GM03348 (cell line): ENCODE measurements at places on chromosomes 1 and 21.

GRCh38 chr1:24572301-24572700 lies 16.4 kb downstream of the NCMAP start:
- DNase-seq, result no peak

- no peak for DNase-seq
Observed at GRCh38 chr1:12174924-12175810, 8.4 kb downstream of the TNFRSF1B start.

DNA sequence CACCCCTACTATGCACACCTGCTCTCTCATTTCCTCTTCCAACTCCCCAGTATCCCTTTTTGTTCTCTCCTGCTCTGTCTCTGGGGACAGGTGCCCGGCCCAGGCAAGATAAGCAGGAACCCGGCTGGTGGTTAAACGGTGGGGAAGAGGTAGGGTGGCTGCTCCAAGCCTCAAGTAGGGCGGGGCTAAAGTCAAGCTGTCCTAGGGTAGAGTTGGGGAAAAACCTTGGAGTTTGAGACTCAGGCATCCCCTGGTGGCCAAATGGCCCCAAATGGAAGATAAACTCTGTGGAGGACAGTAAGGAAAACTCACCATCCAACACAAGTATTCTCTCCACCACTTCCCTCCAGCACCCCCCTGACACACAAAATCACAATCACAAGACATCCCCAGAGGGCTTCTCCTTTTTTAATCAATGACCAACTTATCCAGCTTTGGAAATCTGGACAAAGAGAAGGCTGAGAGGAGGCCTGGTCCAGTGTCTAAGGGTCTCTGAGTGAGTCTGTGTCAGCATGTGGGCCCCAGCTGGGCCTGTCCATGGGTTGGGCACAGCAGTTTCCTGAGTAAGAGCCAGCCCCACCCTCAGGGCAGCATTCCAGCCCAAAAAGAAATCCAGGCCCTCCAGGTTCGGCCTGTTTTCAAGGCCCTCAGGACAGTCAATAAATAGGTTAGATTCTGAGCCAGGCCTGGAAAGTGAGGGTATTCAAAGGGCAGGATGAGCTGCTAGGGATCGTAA lies 9.8 kb downstream of the POMGNT1 start:
- peak; percentile 61 for DNase-seq

DNA sequence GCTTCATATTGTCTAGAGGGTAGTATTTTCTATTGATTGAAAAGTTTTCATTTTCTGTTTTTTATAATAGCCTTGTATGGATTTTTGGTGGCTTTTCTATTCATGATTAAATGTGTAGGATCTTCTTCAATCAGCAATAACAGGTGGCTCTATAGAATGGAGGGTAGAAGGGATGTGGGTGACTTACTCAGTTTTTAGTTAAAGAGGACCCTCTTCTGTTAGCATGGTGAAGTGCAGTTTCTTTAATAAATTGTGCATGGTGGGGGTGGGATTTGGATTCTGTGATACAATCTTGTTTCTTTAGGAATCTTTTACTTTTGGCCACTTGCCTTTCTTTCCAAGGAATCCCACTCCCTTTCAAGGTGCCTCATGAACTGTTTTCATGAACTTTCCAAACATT lies 64.7 kb downstream of the SLC35A3 start:
- DNase-seq, result peak; percentile 31

GRCh38 chr21:26061437-26061836 lies 109.1 kb downstream of the APP start:
- no peak for DNase-seq

DNA sequence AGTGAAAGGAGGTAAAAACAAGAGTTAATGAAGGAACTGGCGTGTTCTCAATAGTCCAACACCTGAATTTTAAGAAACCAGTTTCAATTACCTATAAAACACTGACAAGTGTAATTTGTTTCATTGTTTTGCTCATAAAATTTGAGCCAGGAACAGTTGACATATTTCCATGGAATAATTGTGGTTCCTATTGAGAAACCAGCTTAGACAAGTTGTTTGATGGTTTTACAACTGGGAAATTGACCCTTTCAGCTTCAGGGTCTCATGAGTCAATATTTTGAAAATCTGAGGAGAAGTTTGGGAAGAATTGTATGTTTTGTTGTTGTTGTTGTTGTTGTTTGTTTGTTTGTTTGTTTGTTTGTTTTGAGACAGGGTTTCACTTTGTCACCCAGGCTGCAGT lies 69.1 kb upstream of the GADD45A start:
- no peak for DNase-seq

- peak; percentile 58 for DNase-seq
Observed at GRCh38 chr1:19044975-19045831, 88.7 kb upstream of the IFFO2 start.

DNA sequence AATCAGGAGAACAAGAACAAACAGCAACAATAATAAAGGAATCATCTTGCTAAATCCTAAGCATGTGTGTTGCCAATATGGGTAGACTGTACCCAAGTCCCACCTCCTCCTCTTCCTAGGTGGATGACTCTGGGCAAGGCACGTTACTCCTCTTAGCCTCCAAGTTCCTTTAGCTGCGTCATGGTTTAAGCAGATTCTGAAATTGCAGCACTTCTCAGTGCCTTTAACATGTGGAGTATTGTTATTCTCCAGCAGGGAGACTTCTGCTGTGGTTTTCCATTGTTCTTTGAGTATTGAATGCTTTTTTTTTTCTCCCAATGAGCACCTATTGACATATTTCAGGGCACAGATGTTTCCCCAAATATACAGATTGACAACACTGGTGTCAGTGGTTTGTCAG lies 15.5 kb downstream of the ARHGEF10L start:
- DNase-seq, result no peak

DNA sequence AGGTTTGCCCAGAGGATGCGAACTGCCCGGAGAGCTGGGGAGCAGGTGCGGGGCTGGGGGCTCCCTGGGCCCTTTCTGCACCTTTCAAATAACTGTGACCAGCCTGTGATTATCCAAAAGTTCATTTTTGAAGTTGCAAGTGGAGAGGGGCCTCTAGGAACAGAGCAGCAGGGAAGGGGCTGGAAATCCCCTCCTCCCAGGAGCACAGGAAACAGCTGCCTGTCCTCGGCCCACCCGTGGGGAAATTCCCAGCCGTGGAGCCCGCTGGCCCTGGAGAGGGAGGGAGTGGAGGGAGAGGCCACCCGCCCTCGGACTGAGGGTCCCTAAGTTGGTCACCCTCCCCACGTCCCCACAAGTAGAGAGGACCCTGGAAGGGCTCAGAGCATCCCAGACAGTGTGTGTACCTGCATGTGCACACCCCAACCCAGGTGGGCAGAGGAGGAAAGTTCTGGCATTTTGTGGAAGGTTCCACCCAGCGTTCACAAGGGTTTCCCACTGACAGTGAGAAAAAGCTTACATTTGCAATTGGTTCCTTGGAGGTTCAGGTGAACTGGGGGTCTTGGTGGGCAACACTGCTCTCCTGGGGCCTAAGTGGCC lies 1.2 kb upstream of the TNFRSF4 start:
- DNase-seq, result no peak

GRCh38 chr1:15808955-15809354 lies 1.5 kb upstream of the UQCRHL start:
- no peak for DNase-seq

DNA sequence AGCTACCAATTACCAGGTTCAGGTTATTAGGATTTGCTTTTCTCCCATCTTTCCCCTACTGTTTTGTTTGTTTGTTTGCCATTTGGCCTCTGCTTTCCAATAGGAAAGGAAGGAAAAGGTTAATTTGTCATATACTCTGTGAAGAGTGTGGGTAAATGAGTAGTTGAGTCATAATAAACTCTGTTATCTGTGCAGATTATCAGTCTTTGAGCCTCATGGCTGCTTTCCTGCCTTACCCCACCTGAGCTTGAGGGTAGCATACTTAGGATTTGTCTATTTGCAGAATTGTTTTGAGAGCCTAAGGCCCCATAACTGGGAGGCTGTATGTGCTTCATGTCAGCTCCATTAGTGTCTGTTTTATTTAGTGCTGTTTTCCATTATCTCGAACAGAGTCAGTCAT lies 32.9 kb upstream of the SNX27 start:
- no peak for DNase-seq

DNA sequence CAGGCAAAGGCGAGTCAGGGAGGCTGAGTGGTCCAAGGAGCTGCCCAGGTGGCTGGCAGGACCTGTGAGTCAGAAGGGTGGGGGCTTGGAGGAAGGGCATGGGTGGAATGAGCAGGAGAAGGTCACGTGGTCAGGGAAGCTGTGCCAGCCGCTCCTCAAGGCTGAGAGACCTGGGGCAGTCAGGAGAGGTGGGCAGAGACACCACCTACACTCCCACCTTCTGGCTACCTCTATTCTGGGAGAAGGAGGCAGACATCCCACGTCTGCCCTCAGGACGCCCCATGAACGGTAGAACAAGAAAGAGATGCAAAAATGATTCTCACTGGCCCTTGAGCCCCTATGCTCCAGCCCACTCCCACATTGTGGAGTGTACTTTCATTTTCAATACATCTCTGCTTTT lies 151.8 kb upstream of the RAB4A start:
- DNase-seq, result no peak

DNA sequence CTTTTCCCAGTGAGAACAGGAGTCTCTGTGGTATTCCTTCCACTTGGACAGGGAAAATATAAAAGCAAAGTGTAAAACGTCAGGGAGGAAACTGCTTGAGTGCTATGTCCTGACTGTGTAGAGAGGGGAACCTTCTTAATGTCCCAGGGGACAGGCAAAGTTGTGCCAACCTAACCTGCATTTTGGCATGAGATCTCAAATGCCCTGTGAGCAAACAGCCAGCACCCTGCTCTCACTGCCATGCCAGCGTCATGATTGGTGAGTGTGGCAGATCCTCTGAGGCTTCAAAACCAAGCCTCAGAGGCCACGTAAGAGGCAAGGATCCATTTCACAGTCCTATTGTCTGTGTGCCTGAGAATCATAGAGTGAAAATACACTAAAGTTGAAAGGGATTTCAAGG lies 49.7 kb upstream of the RAP1A start:
- DNase-seq, result no peak

DNA sequence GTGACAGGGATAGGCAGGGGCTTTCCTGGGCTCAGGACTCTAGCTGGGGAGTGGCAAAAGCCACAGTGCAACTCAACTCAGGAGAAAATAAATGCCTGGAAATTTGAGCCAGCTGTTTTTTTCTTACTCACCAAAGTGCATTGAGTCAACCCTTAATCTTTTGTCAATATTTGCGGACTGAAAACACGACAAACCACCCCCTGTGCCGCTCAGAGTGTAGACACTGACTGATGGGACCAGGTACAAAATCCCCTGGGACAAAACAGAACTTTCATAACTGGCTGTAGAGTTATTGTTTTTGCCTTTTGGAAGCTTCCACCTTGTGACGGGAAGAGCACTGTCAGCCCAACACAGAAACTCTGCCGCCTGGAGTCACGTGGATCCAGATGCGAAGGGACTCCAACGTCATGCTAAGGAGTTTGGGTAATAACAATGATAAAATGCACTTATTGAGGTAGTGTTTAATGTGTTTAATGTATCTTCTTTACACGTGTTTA lies 164.6 kb downstream of the PLPP3 start:
- DNase-seq, result no peak

GRCh38 chr21:43847301-43847700 lies 17.7 kb upstream of the AGPAT3 start:
- DNase-seq, result peak; percentile 1

- peak; percentile 8 for DNase-seq
Observed at GRCh38 chr1:228282329-228283042, 74.6 kb downstream of the OBSCN start.

DNA sequence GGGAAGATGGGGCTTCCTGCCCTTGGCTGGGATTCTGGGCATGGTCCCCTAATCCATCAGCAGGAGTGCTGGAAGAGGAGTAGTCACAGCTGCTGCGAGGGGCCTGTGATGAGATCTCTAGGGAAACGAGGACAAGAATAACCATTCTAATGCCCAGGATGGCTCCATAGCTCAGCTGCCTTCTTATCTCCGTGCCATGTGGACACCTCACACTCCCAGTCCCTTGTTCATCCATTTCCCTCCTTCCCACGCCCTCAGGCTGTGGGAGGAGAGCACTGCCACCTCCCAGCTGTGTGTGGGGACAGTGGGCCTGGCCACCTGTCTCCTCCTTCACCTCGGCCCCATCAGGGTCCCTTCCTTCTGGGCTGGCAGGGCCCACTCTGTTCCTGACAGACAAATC lies 16.1 kb upstream of the ETV3 start:
- DNase-seq, result no peak

GRCh38 chr1:101008229-101008834 lies 17.3 kb downstream of the DPH5 start:
- no peak for DNase-seq

DNA sequence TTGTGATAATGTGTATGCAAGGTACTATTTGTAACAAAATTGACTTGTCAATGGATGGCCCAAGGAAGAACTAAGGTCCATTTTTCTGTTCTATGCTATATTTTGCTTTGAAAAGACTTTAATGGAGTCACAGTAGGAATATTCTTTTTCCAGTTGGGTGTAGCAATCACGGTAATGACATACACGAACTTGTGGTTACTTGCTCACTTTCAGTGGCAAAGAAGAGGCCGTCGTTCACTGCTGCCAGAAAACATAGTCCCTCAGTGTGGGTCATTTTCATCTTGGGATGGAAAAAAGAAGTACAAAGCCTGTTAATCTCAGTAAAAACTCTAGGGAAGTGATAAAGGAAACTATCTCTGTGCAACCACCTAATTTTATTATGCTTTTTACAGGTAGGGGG lies 47.8 kb upstream of the LAMC2 start:
- no peak for DNase-seq

- DNase-seq, result peak; percentile 98
Observed at GRCh38 chr1:33180226-33180910, 1.5 kb downstream of the TRIM62 start.

DNA sequence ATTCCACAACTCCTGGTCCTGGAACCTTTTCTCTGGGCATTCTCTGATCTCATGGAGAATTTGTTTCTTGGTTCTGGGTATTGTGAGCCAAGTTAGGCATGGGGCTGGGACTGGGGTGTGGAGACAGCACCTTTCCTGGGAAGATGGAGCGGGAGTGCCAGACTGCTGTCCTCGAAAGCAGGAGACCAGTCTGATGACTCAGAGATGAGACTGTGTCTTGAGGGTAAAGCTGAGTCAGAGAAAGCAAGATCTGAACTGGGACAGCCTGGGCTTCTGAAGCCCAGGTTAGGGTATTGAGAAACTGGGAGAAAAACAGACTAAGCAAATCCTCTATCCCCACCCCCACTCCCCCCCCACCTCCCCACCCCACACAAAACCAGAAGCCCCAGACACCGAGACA lies 2.2 kb upstream of the KANK4 start:
- peak; percentile 82 for DNase-seq

GRCh38 chr1:217275655-217276398 lies 355.1 kb downstream of the GPATCH2 start:
- peak; percentile 12 for DNase-seq

DNA sequence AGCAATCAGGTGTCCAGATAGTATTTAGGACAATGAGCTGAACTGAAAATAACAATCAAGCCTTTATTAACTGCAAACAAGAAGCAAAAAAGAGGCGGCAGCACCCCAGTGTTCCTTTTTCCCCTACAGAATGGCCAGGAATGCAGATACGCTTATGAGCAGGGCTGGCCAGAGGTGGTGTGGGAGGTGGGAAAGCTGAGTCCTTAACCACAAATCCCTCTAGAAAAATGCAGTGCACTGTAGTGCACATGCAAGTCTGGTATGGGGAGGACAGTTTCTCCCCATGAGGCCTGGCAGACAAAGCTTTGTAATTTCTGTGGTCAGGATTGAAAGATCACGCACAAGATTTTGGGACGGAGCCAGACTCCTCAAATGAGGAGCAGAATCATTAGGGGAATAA lies 10.7 kb upstream of the IFNAR1 start:
- peak; percentile 30 for DNase-seq

- peak; percentile 99 for DNase-seq
Observed at GRCh38 chr1:197902454-197903195, at the start of gene C1orf53. Gene C1orf53 (plus strand): TSS chr1:197902630. CDS start chr1:197902650, 20 bp downstream.
